ENCODE measurements at places on chromosomes 5 and 9.

- no peak for DNase-seq
Measured at GRCh38 chr5:88741964-88742363, 141.0 kb downstream of the MEF2C start.

DNA sequence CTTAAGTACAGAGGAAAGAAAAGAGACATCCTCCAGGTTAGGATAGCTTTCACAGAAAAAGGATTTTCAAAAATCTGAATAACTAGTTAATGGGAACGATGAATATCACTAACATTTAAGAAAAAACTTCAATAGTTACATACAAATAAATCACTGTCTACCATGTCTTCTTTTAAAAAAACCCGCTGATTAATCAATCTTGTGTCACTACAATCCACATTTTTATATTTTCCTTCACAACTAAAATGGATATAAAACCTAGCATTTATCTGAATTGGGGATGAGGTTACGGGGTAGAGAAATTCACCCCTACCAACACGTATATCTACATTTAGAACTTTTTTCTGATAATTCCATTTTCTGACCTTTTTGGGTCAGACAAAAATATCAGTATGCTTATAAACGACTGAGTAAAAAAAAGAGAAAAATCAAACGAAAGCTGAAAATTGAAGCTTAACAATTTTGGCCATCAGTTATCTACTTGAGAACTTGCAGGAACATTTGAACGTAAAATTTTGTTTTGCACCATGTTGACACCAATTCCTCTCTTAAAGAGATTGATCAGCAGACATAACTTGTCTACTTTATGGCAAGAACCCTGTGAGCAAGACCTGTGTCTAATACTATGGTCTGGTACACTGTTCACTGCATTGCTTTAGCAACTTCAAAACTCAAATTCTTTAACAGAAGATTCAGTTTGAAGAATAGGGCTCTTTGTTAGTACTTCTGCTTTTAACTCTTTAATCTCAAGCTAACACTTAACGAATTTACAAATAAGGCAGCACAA is 4.8 kb downstream of the NR3C1 start:
- no peak for DNase-seq

DNA sequence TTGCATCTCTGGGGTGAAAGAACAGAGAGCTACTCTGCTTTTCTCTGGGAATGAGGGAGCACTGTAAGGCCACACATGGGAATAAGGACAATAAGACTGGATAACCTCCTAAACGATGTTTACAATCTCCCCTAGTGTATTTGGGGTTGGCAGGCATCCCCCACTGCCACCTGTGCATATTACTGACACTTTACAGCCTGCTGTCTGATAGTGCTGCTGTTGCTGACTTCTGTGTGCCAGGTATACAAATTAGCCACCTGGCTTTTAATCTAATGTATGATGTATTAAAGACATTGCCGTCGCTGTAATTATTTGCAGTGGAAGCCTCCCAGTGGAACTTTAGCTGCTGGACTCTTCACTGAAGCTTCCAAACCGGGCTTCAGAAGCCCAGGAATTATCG is 4.4 kb upstream of the SHISAL2B start:
- no peak for DNase-seq

- no peak for DNase-seq
Measured at GRCh38 chr9:108347463-108348188, 508.2 kb downstream of the ACTL7B start.

DNA sequence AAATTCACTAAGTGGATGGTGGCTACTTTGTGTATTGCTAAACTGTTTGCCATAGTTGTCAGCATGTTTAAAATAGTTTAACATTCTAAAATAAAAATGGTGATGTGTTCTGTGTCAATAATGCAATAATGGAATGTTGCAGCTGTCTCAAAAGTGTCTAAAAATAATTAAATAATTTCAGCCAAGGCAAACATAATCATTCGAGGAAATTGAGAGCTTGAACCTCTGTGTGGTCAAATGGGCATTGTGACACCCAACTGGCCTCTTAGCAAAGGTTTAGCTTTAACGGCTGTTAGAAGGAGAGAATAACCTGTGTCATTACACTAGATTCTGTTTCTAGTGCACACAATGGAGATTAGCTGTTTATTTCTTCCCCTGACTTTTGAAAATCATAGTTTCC is 278.5 kb downstream of the TMEM167A start:
- DNase-seq: no peak

DNA sequence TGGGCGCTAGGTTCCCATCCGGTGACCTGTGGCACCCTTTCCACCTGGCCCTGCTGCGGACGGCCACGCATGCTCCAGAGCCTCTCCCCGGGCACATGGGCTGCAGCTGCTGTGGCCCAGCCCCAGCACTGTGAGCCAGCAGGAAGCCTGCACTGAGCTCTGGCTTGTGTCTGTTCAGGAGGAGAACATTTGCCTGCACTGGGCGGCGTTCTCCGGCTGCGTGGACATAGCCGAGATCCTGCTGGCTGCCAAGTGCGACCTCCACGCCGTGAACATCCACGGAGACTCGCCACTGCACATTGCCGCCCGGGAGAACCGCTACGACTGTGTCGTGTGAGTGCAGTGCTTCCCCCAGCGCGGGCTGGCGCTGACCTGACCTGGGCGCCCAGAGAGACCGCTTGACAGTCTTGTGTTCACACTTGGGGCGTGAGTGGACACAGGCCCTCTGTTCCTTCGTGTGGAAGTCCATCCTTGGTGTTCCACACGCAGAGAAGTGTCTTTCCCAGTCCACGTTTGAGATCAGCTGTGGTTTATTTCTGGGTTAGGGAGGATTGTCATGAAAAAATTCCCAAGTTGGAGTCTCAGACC is 66.2 kb upstream of the CACNA1B start:
- no peak for DNase-seq

GRCh38 chr5:102629827-102630605 is 125.1 kb upstream of the PAM start:
- no peak for DNase-seq

DNA sequence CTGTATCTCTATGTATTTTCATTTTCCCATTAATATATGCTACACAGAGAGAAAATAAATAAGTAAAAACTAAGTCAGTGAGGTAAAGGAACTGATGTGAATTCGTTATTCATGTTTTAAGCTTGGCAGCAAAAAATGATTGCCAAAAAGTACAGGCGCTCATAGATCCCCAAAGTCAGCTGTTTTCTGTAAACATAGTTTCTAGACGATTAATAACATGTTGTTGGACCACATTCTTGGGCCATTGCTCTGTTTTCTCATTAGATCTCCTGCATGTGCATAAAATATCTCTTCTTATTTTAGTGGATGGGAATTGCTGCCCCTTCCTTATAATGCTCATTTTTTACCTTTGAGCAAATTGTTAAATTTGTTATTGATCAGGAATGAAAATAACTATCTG is 215.2 kb downstream of the TLE1 start:
- DNase-seq: no peak

- DNase-seq: no peak
Measured at GRCh38 chr5:101679816-101680215, 616.3 kb downstream of the SLCO4C1 start.

DNA sequence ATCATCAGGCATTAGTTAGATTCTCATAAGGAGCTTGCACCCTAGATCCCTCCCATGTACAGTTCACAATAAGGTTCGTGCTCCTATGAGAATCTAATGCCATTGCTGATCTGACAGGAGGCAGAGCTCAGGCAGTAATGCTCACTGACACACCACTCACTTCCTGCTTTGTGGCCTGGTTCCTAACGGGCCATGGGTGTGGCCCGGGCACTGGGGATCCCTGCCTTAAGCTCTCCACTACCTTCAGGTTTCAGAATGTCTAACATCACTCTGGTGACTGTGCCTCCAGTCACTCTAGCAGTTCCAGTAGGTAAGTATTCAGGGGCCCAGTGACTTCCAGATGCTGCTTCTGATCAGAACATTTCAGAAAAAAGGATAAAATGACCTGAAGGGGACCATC is 152.4 kb downstream of the LRRC70 start:
- DNase-seq: no peak

GRCh38 chr5:145464171-145464570 is 371.0 kb downstream of the PRELID2 start:
- no peak for DNase-seq

GRCh38 chr9:71209890-71210289 is 88.5 kb upstream of the TRPM3 start:
- no peak for DNase-seq

- DNase-seq: no peak
Measured at GRCh38 chr9:93467062-93467416, 13.7 kb upstream of the FAM120AOS start.

DNA sequence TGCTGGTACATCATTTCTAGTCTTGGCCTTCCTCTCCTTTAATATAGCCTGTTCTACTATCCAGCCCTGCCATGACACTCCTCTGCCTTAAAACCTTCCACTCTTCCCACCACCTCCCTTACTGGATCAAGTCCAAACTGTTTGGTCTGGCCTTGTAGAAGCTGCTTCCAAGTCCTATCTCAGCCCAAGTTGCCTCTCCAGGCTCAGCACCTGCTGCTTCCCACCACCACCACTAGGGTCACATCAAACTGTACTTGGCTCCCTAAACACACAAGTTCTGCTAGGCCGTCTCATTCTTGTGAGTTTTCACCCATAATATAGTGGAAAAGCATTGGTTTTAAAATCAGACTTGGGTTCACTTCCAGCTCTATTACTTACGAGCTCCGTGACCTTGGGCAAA is 1.4 kb downstream of the NDUFA8 start:
- no peak for DNase-seq

GRCh38 chr5:7548596-7548995 is 152.7 kb downstream of the ADCY2 start:
- DNase-seq: no peak

DNA sequence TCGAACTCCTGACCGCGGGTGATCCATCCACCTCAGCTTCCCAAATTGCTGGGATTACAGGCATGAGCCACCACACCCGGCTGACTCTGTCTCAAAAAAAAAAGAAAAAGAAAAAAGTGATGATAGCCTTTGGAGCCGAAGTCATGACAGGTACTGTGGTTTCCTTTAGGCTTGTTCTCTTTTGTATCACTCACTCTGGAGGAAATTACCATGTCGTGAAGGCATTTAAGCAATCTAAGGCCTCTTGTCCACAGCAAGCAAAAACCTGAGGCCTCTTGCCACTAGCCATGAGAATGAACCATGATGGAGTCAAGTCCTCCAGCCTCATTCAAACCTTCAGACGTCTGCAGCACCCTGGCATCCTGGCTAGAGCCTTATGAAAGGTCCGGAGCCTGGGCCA is 286.1 kb downstream of the RAB3C start:
- no peak for DNase-seq

DNA sequence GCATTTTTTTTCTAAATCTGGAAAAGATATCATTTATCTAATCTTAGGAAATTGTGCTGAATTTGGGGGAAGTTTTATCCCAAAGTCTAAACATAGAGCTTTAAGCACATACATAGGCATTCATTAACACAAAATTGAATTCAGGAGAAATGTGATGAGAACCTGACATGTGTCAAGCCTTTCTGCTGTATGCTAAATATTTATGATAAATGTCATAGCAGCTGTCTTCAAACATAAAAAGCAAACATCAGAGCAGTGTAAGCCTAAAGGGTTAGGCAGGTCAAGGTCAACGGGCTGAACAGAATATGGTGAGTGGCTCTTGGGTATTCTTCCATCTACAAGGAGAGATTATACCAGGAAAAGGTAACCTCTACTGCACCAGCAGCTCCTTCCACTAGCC is 737.2 kb upstream of the ZNF608 start:
- no peak for DNase-seq

DNA sequence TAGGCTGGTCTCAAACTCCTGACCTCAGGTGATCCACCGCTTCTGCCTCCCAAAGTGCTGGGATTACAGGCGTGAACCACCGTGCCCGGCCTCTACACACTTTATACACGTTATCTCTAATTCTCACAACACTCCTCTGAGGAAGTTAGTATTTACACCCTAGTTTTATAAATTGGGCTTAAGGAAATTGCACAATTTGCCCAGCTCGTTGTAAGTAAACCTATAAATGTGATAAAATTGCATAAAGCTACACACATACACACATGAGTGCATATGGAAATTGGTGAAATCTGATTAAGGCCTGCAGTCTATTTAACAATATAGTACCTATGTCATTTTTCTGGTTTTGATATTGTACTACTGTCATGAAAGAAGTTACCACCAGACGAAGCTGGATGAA is 4.4 kb upstream of the SLC4A9 start:
- no peak for DNase-seq

GRCh38 chr9:136645903-136646754 is 16.6 kb upstream of the EGFL7 start:
- DNase-seq: no peak

- DNase-seq: no peak
Measured at GRCh38 chr9:77554586-77555105, 93.5 kb downstream of the GNA14 start.

- no peak for DNase-seq
Measured at GRCh38 chr5:14258840-14259239, 115.7 kb downstream of the TRIO start.

DNA sequence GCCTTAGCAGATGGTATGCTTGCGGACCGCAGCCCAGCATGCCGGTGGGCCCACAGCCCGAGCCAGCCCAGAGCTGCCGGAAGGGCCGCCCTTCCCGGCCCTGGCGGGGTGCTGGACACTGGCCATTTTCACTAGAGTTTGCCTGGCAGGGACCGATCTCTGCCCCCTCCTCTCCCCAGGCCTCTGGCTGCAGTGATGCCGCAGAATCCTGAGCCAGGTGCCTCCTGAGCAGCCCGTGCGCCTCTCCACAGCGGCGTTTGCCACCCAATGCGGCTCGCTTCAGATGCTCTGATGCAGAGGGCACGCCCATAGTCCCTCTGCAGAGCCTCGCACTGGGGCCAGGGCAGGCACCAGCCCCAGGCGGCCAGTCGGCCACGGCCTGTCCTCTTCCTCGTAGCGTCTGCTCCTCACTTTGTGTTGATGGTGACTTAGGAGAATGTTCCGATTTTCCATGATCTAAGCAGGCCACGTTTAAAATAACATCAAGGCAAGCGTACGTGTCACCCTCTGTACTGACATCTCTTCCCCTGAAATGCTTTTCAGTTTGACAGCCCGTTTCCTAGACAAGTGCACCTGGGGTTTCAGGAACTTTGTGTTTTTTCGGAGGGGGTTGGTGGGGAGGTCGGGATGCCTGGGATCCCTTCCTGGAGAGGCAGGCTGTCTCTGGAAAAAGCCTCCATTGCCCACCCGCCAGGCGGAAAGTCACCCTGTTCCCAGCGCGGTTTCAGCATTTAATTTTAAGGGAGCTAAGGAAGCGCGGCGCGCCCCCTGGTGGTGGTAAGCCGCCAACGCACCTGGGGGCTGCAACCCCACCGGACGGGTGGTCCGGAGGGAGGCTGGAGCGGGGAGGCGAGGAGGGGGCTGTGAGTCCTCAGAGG is 29.8 kb upstream of the HMCN2 start:
- no peak for DNase-seq

DNA sequence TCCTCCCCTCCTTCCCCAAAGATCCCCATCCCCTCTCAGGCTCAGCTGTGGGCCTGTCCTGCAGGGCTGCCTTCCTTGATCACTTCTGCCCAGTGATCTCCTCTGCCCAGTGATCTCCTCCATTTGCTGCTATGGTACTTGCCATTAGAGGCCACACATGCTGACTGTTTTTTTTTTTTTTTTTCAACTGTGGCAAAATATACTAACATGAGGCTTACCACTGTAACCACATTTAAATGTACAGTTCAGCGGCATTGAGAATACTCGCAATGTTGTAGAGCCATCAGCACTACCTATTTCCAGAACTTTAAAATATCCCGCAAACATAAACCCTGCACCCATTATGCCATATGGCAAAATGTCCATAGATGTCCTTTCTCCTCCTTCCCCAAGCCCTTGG is 61.7 kb upstream of the EPB41L4B start:
- DNase-seq: no peak

Data from NCI-H187 treated with DMSO at 0.1 percent for 48 hours (cell line).